ENCODE measurements at places on chromosomes 3 and 15. TPM values are rescaled to one million over a fixed set of nuclear protein-coding genes. Genes with fewer than 3 reads are reported as not detected.

DNA sequence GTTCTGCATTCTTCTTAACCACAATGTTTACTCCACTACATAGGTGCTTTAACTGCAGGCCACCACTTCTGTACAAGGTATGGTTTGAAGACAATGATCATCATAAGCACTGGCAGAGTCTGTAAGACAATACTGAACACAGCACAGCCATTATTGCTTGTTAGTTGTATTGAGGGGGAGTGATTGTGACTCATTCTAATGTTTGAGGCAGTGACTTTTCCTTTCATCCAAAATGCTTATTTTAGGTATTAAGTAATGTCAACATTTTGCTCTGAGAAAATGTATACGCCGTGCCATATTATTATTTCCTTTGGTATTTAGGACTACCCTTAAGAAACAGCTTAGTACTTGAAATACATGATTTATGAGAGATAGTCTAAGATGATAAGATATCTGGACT is 618.2 kb upstream of the ZNF717 start:
- H3K36me3 ChIP-seq, result no peaks in the 10 kb centered on the region
- DNase-seq, result no peak
- no peak overlapping the region for H3K27ac ChIP-seq
- H3K4me3 ChIP-seq, result no peak overlapping the region

DNA sequence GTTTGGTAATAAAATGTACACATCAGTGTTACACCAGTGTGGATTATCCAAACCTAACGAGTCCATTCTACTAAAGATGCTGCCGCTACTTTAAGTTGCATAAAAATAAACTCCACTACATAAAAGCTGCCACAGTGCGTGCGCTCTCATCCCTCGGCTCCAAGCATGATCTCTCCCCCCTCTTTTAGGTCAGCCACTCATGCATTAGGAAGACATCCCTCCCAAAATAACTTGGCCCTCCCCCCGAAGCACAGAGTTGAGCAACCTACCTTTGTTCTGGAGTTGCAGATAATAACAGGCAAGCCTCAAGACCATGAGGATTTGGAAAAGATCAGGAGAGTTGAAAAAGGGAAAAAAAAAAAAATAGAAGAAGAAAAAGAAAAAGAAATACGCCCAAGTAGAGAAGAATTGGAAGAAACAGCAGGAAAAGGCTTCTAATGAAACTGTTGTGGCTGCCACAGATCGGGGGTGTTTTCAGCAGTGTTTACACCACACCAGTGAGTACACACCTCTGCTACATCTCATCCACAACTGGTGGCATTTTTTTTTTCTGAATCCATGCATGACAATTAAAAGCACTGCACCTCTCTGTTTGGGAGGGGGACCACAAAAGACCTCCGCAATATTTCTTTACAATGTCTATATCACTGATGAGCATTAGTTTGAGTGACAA is 339.2 kb downstream of the FOXP1 start:
- H3K27ac ChIP-seq, result no peak overlapping the region
- no peak for DNase-seq
- H3K4me3 ChIP-seq, result no peak overlapping the region
- no peaks in the 10 kb centered on the region for H3K36me3 ChIP-seq
- H3K27me3 ChIP-seq, result no peaks in the 10 kb centered on the region
- peaks cover 69% of the 10 kb centered on the region for H3K4me1 ChIP-seq

DNA sequence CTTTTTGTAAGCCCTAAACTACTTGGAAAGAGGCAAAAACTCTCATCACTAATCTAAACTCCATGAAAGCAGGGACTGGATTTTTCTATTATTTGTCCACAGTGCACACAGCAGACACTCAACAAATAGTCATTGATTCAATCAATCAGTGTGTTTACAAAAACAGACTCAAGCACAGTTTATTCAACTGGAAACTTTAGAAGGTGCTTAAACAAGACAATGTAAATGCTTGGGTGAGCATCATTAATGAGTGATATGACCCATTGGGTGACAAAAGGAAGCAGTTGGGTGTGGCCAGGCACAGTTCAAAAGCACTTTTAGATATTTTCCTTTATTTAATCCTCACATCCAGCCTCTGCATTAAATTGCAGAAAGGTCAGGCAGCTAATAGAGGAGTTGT is 32.0 kb upstream of the PPP4R2 start:
- no peak for DNase-seq
- H3K27me3 ChIP-seq, result no peaks in the 10 kb centered on the region
- H3K27ac ChIP-seq, result no peak overlapping the region
- peaks cover 53% of the 10 kb centered on the region for H3K4me1 ChIP-seq
- H3K4me3 ChIP-seq, result no peak overlapping the region

DNA sequence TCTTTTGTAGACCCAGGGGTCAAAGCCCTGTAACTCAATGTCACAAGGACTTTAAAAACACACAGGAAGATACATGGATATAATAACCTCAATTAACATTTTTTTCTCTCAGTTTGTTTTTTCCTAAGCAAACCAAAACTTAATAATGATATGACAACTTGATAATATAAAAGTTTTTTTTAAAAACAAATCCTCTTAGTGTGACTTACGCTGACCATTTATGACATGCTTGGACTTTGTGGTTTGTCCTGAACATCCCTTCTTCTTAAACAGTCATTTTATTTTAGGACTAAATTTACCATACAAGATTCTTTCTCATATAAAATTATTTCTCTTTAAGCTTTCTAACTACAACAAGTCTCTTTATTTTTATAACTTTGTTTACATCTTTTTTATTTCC is 25.4 kb upstream of the FAM3D start:
- no peak overlapping the region for H3K27ac ChIP-seq
- peaks cover 36% of the 10 kb centered on the region for H3K27me3 ChIP-seq
- peaks cover 9% of the 10 kb centered on the region for H3K4me1 ChIP-seq

The DAZL gene
- not detected for total RNA-seq

The WNT5A gene
- total RNA-seq, result 0.51 TPM

The ROBO2 gene
- total RNA-seq, result not detected

Data from activated T-cell treated with anti-CD3 and anti-CD28 coated beads, Interleukin-2, amount 50 U/mL, for 72 hours (primary cell).